Fibroblast of lung (primary cell): ENCODE measurements at places on chromosomes 4 and X.

- no peak for DNase-seq
These were observed 61.2 kb downstream of the METTL14 start for GRCh38 chr4:118746251-118746919.

DNA sequence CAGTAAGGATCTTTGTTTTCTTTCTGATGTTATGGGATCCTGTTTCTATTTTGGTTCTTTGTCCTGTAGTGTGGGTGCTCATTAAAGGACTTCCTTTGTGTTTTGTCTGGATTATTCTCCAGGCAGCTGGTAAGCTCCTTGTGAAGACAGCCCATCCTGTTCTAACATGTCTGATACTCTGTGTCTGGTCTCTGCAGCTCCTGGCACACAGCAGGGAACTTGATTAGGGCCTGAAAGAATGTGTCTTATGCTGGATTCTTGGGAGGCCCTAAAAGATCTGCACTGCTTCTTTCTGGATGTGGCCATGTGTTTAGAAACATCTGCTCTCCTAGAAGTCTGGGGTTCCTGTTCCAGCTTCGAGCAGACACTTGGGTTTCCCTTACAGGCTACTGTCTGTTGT lies 38.1 kb upstream of the ATXN3L start:
- no peak for DNase-seq

GRCh38 chr4:101321481-101322042 lies 25.8 kb downstream of the PPP3CA start:
- peak; percentile 7 for DNase-seq

DNA sequence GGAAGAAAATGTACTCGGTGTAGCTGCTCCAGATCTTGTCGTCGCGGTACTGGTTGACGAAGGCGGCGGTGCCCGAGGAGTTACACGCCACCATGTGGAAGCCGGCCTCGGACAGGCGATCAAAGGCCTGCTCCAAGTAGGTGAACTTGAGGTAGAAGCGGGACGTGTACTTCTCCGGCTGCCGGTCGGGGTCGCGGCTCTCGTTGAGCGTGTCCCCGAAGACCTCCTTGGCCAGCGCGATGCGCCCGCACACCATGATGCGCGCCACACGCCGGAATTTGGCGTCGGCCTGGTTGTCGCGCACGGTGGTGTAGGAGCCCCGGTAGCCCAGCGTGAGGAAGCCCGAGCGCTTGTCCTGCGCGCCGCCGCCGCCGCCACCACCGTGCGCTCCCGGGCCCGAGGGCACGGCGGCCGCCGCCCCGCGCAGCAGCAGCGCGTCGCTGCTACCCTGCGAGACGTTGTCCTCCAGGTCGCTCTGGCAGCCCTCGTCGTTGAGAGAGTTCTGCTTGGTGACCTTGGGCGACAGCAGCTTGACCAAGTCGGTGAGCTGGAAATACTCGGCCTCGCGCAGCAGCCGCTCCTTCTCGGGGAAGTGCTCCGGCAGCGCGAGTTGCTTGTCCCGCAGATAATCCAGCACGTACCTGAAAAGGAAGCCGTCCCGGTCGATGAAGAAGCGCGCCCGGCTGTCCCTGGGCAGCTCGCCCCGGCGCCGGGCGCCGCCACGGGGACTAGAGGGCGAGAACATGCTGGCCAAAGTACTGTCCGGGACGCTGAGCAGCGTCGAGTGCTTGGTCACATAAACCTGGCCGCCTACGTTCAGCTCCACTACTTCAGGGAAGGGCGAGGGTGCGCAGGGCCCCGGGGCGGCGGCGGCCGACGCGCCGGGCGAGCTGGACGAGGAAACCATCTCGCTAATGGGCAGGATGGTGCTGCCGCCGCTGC lies 775 bp downstream of the KCTD8 start:
- DNase-seq, result peak; percentile 10

- no peak for DNase-seq
These were observed 65.8 kb upstream of the TRPC5 start for GRCh38 chrX:112148397-112148796.

DNA sequence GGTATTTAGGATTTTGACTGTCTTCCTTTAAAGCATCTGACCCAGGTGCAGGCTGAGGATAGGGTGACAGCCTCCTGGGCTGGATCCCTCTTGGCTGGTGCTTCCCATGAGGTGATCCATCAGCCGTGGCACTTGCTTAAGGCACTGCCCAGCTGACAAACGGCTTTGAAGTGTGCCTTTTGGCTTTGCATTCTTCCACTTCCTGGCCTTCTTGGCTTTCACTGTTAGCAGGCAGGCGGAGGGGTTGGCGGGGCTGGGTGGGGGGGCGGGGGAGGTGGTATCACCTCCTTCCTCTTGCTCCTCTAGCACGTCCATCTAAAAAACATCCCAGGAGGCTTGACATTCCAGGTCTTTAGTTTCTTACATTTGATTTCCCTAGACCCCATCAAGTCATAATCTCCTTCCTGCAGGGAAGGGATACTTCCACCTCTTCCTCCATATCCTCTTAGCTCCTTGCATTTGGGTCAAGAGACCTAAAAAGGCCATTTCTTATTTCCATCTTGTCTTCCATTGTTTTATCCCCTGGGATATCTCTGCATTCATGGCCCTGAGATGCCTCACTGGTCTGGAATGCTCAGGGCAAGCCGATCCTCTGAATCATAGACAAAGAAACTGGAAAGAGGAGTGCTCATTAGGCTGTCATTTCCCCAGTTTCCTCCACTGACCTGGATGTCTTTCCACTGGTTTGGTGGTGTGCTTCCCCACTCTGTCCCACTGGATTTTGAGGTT lies 11.3 kb upstream of the APLN start:
- peak; percentile 64 for DNase-seq

DNA sequence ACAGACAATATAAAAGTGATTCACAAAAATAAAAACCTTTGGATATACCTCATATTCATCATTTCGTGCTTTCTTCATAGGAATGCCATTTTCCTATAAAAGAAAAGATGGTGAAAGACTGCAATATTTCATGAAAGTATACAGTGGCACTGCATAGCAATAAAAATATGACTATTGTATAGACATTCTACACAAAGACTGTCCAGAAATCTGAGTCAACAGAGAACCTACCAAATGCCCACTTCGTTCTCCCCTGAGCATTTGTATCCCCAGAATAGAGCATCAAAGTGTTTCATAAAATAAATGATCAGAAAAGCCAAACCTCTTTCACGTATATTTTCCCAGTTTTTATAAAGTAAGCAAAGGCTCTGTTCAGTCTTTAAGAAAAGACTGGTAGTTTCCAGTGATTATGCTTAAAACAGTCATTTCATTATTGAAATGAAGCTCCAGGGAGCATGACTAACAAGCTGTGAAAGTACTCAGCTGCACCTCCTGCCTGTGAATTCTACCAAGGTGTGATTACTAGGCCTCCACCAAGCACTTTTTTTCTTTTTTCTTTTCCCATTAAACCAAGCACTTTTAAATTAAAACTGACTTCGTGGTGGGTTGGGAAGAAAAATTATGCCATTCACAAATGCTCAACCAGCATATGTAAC lies 20.2 kb downstream of the PPA2 start:
- DNase-seq, result no peak

GRCh38 chr4:82467471-82467870 lies 37.1 kb downstream of the ENOPH1 start:
- DNase-seq, result no peak

GRCh38 chrX:69014200-69014599 lies 151.1 kb downstream of the PJA1 start:
- DNase-seq, result peak; percentile 75

GRCh38 chr4:159443975-159444374 lies 341.1 kb downstream of the RAPGEF2 start:
- no peak for DNase-seq

DNA sequence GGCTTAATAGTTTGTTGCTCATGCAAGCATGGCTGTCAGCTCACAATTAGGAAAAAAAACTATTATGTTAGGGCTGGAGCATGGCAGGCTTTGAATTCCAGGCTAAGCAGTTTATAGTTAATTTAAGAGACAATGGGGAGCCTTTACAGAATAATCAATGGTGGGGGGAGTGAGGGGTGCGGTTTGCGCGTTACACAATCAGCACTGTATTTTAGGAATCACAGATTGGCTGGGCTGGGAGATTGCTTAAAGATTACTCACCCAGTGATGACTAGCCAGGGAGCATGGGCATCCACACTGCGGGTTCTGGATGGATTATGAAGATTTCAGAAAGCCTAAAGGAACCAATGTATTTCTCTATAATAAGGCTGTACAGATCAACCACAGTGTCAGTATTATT lies 186.6 kb downstream of the SOX3 start:
- DNase-seq, result no peak

DNA sequence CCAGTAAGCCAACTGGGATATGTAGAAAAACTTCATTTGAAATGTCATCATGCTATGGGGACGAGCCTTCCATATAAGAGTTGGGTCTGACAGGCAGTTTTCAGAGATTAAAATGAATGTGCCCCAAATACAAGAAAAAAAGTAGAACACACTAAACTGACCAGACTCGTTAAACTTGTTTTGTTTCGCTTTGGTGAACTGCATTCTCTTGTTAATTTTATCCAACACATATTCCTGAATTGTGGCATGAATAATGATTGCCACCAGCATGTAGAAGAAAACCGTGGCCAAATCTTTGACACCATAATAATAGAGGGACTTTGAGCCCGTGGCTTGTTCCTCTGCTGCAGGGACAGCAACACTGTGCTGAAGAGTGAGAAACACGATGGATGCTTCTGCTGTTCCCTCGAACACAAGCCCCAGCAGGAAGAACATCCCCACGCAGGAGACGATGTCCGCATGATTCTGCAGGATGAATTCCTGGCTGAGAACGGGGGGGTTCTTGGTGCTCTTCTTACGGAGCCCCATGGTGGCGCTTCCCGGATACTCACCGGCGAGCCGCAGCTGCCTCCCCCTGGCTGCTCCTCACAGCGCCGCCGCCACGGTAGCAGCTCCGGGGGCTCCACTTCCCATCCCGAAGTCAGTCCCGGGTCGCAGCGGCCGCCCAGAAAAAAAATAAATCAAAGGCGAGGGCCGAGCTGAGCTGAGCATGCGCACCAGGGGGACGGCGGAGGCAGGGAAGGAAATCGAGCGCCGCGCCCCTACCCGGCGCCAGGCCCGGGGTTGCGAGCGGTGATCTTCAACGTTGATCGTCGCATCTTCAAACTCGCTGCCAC lies at the start of gene TRAM1L1:
Gene TRAM1L1 (minus strand): TSS at position 711 of the 836 bp plus-strand sequence. CDS start 183 bp downstream, at position 528.
- peak; percentile 76 for DNase-seq

DNA sequence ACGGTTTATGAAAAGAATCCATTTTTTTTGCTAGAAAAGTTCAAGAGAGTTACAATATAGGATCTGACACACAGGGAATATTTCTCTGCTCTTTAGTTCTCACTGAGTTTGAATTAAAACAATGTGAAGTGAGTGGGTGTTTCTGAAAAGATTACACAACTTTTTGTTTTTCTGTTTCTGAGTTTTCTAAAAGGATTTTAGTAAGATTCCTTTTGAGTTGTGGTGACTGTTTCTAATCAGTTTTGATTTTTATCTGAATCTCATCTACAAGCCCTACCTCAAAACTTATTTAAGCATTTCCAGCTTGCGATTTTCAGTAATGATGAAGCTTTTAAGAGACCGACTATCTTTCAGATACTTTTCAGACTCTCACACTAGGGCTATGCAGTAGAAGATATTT lies 141.7 kb downstream of the GPAT3 start:
- no peak for DNase-seq

DNA sequence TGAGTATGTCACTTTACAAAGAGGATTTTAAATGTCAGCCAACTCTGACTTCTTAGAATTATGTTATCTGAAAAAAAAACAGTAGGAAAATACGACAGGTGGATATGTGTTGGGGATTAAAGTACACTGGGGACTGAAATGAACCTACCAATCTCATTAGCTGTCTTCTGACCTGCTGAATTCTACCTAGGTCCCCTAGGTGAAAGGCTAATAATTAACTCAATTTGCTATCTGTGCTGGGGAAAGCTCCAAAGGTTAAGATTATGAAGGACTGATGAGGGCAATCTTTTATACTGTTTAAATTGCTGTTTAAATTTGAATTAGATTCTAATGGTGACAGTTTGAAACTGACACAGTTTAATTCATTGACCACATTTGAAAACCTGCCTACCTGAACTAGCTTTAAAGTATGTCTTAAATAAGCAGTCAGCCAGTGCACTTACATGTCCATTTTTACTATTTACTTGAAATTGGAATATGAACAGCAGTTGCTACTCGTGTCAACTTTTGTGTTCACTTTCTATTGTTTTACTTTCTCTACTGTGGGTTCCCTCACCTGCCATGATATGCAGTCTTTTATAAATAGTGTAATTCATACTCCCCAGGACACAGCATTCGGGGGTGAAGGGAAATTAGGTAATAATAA lies 977.3 kb downstream of the C4orf33 start:
- no peak for DNase-seq

- no peak for DNase-seq
These were observed 100.0 kb downstream of the SHISA3 start for GRCh38 chr4:42497142-42497910.

DNA sequence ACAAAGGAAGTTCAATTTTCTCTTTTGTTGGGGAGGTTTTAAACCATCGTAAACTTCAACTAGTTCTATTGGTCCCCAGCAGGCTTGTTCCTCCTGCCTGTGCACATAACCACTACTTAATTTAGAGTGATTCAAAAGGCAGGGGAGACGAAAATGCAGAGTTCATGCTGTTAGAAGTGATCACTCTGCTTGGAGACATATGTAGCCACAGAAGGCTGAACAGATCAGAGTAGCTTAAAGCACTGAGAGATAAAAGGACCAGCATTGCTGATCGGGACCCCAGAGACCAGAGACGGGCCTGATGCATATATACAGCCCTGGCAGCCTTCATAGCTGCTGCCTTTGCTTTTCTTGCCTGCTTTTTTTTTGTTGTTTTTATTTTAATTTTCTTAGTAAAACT lies 662.0 kb upstream of the CPEB2 start:
- no peak for DNase-seq

DNA sequence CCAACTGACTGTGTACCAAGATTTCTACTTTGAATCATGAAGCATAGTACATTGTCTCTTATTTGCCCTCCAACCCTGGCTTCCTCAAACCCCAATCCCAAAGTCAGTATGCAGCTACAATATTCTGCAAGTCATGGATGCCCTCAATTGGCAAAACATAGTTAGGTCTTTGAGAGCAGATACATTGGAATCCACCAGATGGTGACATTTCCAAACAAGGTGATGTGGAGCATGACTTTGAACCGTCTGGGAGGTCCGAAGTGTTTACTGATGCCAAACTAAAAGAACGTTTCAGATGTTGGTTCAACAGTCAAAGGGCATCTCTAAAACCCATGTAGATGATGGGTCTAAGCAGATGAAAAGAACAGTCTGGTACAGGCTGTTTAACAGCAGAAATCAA lies 43.7 kb upstream of the FRMD7 start:
- DNase-seq, result peak; percentile 0

- peak; percentile 45 for DNase-seq
These were observed 40.2 kb upstream of the NHSL2 start for GRCh38 chrX:71870208-71871098.
